ENCODE measurements at places on chromosomes 3 and 15.

GRCh38 chr15:40100123-40100946, 8.3 kb downstream of the BMF start:
- H3K27me3 ChIP-seq, result no peaks in the 10 kb centered on the region
- no peak overlapping the region for H3K4me3 ChIP-seq
- peaks cover 73% of the 10 kb centered on the region for H3K4me1 ChIP-seq
- H3K36me3 ChIP-seq, result no peaks in the 10 kb centered on the region

DNA sequence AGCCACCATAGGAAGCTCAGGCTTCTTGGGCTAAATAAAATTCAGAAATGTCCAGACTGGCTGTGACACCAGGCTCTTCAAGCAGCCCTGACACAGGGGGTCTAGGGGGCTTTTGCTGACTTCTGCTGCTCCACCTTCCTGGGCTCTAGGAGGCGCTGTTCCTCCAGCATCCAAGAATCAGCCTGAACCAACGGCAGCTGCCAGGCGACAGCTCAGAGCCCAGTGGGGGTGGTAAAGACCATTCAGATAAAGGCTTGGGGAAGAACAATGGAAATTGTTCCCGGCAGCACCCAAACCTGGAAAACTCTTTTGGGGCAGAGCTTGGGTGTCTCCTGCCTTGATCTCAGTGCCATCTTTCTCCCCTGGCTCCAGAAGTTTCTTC, 21.6 kb upstream of the PSTPIP1 start:
- DNase-seq, result peak; percentile 15
- H3K4me3 ChIP-seq, result no peak overlapping the region
- peaks cover 7% of the 10 kb centered on the region for H3K27me3 ChIP-seq
- no peak overlapping the region for H3K27ac ChIP-seq

- no peaks in the 10 kb centered on the region for H3K36me3 ChIP-seq
- no peak overlapping the region for H3K27ac ChIP-seq
- no peaks in the 10 kb centered on the region for H3K27me3 ChIP-seq
- DNase-seq, result no peak
- no peak overlapping the region for H3K4me3 ChIP-seq
These were observed 10.6 kb downstream of the FAM131A start for GRCh38 chr3:184348057-184348382.

- peaks cover 3% of the 10 kb centered on the region for H3K36me3 ChIP-seq
- H3K4me1 ChIP-seq, result no peaks in the 10 kb centered on the region
- no peak for DNase-seq
- no peak overlapping the region for H3K4me3 ChIP-seq
- H3K27me3 ChIP-seq, result no peaks in the 10 kb centered on the region
- no peak overlapping the region for H3K27ac ChIP-seq
These were observed 66.4 kb upstream of the RPL35A start for GRCh38 chr3:197883541-197883940.

- no peak for DNase-seq
- H3K27me3 ChIP-seq, result no peaks in the 10 kb centered on the region
- H3K4me1 ChIP-seq, result no peaks in the 10 kb centered on the region
These were observed 115.5 kb downstream of the TMCO5A start for GRCh38 chr15:38049891-38050290.

DNA sequence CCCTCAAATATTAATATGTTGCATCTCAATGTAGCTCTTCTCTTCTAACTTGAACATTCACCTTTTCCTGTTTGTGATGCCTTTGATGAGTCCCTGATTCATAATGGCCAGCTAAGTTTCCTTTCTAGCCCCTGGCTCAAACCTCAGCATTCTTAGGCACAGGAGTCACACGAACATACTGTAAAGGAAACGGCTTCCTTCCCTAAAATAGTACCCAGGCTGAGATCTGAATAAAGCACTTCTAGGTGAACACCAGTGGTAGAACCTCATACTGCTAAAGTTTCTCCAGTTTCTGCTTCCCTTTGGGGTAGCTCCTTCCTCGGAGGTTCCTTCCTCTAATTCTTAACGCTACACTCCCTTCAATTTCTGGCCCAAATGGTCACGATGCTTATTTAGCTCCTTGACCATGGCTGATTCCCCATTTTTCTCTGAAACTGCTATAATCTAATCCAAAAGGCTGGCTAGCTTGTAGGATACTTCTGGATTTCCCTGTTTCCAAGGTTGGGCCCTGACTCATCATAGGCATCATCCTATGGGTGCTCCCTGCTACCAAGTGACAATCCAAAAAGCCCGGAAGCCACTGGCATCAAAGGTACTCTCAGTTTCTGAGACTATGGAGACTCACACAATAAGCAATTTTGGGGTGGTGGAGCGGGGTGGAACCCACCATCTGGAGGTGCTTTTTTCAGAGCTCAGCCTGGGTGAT, 2.4 kb downstream of the ANAPC13 start:
- DNase-seq, result no peak
- peaks cover 26% of the 10 kb centered on the region for H3K36me3 ChIP-seq
- peak overlapping the region; percentile 52 for H3K27ac ChIP-seq
- H3K4me1 ChIP-seq, result peaks cover 20% of the 10 kb centered on the region
- no peaks in the 10 kb centered on the region for H3K27me3 ChIP-seq
